ENCODE measurements at places on chromosomes 2 and 18.

- no peak for DNase-seq
Measured at GRCh38 chr2:220893411-220893810, 678.7 kb downstream of the EPHA4 start.

DNA sequence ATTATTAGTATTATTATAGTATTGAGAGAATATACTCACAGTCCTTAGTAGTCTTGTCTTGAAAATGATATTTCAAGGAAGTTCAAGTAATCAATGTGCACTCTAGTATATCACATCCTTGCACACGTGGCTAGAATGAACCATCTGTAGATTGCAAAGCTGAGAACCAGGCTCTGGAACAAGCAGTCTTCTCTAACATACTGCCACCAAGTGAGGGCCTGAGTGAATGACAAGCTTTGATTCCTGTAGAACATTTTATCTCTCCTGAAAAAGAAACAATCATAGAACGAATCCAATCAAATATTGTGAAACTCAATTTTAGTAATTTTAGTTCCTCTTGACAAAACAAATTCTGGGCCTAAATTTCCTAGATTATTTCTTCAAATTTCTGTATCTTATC, 55.3 kb upstream of the SULT1C3 start:
- no peak for DNase-seq

- DNase-seq = no peak
Measured at GRCh38 chr18:3306391-3306790, 44.5 kb downstream of the MYL12B start.

- no peak for DNase-seq
Measured at GRCh38 chr18:58580078-58580477, 48.8 kb downstream of the ALPK2 start.

GRCh38 chr18:77086656-77087392, 45.8 kb downstream of the MBP start:
- no peak for DNase-seq

GRCh38 chr2:176566961-176567360, 297.7 kb downstream of the MTX2 start:
- DNase-seq = no peak

- no peak for DNase-seq
Measured at GRCh38 chr2:127707890-127708648, 6.8 kb downstream of the SFT2D3 start.

DNA sequence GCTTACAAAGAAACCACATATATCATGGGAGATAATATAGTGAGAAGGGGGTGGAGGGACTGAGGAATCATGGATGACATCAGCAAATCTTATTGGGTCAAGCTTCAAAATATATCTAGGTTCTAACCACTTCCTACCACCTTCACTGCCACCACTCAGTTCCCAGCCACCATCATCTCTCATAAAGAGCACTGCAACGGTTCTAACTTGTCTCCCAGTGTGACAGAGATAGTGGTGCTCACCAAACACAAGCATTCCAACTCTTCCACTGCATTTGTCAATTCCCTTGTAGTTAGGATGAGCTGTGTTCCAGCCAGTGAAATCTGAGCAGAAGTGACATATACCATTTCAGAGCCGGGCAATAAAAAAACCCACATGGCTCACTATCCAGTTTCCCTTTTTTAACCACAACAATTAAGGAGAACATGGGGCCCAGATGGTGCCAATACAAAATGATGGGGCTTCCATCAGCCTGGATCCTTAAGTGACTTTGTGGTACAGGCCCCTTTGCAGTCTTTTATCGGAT, 318.1 kb downstream of the NBAS start:
- no peak for DNase-seq

GRCh38 chr2:75751824-75752468, 41.2 kb upstream of the GCFC2 start:
- DNase-seq = no peak

GRCh38 chr2:164515030-164515429, 106.3 kb downstream of the GRB14 start:
- no peak for DNase-seq

DNA sequence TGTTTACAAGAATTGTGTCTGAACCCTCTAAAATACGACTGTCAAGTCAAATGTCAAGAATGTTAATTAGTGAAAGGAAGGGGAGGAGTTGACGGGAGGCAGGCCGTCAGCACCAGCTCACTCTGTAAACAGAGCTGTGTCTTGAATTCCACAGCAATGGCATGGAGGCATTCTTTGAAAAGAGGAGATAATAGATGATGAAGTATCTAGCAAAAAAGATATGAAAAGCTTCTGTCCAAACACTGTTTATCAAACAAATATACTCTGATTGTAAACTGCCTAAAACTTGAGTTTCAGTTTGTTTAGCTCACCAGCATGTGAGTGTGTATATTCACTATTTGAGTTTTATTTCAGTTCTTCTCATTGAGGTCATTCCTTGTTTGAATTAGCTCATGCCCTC, 94.7 kb upstream of the CDC42EP3 start:
- no peak for DNase-seq

DNA sequence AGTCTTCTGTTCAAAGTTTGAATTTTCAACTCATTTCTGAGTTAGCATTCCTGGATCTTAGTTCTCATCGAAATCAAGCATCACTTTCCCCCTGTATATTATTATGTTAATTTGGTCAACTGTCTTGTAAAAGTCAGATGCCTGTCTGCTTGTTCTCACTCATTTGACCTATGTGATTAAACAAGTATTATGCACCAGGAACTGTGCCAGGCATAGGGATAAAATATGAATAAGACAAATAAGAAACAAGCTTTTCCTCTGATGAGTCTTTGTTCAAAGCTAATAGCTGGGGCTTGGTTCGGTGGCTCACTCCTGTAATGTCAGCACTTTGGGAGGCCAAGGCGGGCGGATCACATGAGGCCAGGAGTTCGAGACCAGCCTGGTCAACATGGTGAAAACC, 19.7 kb upstream of the EMILIN2 start:
- no peak for DNase-seq

DNA sequence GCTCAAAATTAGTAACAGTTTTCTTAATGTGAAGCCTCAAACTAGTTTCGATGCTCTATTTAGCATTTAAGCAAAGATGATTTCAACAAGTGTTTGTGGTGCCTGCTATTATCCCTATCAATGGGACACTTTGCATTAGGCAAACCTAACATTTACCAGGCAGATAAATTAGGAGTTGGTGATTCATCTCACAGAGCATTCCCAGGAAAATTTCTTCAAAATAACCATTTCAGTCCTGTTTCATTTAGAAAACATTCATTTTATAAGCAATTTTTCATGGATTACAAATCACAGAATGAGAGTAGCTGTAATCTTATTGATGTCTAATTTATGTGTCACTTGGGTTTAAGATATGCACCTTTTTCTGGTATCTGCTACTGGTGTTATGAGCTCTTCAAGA, 62.7 kb downstream of the CLHC1 start:
- DNase-seq = no peak

DNA sequence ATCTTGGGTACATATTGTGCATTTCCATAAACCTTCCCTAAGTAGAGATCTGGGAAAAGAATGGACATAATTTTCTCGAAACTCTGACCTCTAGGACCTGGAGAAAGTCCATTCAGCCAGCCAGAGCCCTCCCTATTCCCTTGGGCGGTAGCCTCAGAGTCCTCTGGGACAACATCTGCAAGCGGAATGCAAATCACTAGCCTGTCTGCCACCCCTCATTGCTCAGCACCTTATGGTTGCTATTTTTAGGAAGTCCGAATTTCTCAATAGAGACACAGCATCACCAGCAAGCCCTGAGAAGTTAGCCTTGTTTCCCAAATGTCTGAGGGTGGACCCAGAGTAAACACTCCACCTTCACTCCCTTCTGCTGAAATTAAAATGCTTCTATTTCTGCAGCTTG, 17.6 kb upstream of the CD28 start:
- DNase-seq = no peak

DNA sequence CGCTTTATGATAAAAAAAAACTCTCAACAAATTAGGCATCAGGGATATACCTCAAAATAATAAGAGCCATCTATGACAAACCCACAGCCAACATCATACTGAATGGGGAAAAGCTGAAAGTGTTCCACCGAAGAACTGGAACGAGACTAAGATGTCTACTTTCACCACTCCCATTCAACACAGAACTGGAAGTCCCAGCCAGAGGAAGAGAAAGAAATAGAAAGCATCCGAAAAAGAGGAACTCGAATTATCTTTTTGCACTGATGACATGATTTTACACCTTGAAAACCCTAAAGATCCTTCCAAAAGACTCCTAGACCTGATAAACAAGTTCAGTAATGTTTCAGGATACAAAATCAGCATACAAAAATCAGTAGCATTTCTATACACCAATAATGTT, 121.6 kb downstream of the ZRANB3 start:
- no peak for DNase-seq

DNA sequence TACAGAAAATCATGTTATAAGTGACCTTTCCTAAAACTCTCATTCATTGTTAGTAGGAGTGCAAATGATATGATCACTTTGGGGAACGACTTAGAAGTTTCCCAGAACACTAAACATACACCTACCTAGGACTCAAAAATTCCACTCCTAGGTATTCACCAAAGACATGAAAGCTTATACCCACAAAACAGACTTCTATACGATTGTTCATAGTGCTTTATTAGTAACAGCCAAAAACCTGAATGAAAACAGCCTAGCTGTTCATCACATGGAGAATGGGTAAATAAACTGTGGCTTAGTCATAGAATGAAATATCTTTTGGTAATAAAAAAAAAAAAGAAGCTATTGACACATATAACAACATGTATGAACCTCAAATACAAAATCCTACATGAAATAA, 8.8 kb downstream of the NOL10 start:
- no peak for DNase-seq

DNA sequence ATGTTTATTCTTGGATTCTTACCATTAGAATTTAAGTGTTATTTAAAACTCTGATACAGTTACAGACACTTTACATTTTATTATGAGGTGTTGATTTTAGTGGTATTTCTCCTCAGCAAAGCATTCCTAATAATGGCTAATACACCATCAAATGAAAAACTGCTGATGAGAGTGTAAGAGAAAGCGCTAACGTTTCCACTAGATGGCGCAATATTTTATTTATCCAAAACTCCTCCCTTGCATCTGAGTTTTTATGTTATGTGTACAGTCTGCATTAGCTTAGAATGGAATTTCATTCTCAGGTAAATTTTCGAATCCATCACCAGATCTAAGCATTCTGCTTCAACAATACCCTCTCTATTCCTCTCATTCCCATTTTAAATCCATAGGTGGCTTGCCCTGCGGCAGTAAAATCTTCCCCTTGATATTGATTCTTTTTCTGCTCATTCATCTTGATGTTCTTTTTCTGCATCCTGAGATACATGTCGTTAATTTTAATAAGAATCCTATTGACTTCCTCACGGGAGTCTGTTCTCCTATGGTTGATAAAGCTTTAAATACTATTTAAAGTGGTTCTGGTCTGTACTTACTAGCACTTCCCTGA, 53.9 kb downstream of the PRKRA start:
- DNase-seq = no peak

GRCh38 chr2:71824436-71824835, 323.2 kb downstream of the CYP26B1 start:
- DNase-seq = no peak

DNA sequence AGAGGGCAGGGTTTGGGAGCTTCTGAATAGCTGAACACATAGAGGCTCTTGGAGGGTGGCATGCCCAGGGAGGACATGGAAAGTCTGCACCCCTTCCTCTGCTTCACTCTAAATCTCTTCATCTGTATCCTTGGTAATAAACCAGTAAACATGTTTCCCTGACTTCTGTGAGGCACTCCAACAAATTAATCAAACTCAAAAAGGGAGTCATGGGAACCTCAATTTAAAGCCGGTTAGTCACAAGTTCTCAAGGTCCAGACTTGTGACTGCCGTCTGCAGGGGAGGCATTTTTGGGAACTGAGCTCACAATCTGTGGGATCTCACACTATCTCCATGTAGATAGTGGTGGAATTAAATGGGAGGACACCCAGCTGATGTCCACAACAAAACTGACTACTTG, 33.1 kb upstream of the STON1 start:
- DNase-seq = no peak

- no peak for DNase-seq
Measured at GRCh38 chr2:196989496-196989895, 63.0 kb upstream of the PGAP1 start.

- no peak for DNase-seq
Measured at GRCh38 chr2:37322368-37322767, 2.3 kb downstream of the PRKD3 start.

DNA sequence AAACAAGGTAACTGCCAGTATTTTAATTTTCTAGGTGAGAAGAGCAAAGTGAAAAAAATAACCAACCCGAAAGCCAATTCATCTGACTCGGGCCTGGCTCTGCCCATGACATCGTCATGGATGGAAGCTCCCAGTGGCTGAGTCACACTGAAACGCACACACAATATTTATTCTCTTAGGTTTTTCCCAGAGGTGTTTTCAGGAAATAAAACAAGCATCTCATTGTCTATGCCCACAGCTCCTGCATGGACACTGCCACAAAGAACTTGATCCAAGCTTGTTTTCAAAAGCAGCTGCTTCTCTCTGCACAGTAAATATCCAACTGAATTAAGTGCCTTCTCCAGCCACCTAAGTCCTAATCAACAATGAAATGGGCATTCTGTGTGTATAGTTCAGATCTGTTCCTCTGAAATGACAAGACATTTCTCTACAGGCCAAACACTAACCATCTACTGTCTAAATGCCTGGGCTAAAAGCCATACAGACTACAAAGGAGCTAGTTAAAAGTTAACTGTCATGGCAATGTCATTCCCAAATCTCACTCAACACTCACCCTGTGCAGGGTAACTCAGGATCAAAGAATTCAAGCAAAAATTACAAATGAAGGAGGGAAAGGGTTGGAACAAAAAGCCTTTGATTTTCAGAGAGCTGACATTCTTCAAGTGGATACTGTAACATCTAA, 62.9 kb downstream of the RPL31 start:
- no peak for DNase-seq

- DNase-seq = no peak
Measured at GRCh38 chr2:41735476-41735875, 312.3 kb upstream of the PKDCC start.

- no peak for DNase-seq
Measured at GRCh38 chr2:181483876-181484275, 26.7 kb downstream of the ITGA4 start.

GRCh38 chr2:44038277-44038676, 42.5 kb upstream of the LRPPRC start:
- no peak for DNase-seq

GRCh38 chr18:38843291-38843690, 1277.7 kb upstream of the CELF4 start:
- no peak for DNase-seq

GRCh38 chr2:26552641-26553374, 74.9 kb upstream of the OTOF start:
- no peak for DNase-seq

DNA sequence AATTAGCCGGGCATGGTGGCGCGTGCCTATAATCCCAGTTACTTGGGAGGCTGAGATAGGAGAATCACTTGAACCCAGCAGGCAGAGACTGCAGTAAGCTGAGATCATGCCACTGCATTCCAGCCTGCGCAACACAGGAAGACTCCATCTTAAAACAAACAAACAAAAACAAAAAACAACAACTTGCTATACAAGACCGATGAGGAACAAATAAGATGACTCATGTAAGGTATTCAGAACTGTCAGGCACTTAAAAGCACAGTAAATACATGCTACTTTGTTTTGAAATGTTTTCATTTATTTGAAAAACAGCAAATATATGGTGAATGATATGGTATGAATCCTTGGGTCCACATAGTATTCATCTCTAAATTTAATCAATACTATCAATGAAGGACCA, 66.7 kb downstream of the TRIP12 start:
- no peak for DNase-seq

Data from naive thymus-derived CD8-positive, alpha-beta T cell (primary cell).